Right ventricle myocardium superior (tissue), 1 donor: ENCODE measurements at places on chromosomes 12 and 14. TPM values are rescaled to one million over a fixed set of nuclear protein-coding genes. Genes with fewer than 3 reads are reported as not detected.

The TPH2 gene
- not detected for total RNA-seq

The CLEC9A gene
- not detected for total RNA-seq

The EML1 gene
- 39.5 TPM for total RNA-seq

The PLEKHD1 gene
- 0.22 TPM for total RNA-seq

The KRT72 gene
- total RNA-seq = not detected

The ADCY4 gene
- total RNA-seq = 20.6 TPM

The CLEC4C gene
- total RNA-seq = not detected

The SLC38A4 gene
- total RNA-seq = 2.3 TPM

The SPX gene
- 11.0 TPM for total RNA-seq

The P2RX2 gene
- total RNA-seq = not detected

The GDF3 gene
- total RNA-seq = not detected

The GARIN6 gene
- not detected for total RNA-seq

The MYBPC1 gene
- total RNA-seq = 8.3 TPM
